ENCODE measurements at places on chromosomes 1 and 21.

GRCh38 chr21:15379776-15380175, 315.0 kb upstream of the NRIP1 start:
- DNase-seq = no peak

GRCh38 chr1:82858031-82858430, 1057.3 kb downstream of the ADGRL2 start:
- DNase-seq = no peak

- no peak for DNase-seq
Observed at GRCh38 chr21:31677047-31677446, 17.6 kb downstream of the SOD1 start.

DNA sequence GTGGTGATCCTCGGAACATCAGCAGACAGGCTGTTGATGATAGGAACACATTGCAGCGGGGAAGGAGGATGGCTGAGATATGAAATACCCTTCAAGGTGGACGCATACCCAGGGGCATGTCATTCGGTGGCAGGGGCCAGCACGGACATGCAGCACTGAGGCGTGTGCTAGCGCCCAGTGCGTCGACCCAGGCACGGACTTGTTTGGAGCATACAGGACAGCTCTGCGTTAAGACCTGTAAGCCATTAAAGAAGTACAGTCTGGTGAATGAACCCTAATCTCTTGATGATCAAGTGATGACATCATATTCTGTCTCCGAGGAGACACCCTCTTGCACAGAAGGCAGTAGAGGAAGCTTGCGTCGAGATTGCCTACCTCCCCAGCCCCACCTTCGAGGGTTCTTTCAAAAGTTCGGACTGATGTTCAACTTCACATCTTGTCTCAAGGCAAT, 63.6 kb upstream of the KIF26B start:
- DNase-seq = no peak

DNA sequence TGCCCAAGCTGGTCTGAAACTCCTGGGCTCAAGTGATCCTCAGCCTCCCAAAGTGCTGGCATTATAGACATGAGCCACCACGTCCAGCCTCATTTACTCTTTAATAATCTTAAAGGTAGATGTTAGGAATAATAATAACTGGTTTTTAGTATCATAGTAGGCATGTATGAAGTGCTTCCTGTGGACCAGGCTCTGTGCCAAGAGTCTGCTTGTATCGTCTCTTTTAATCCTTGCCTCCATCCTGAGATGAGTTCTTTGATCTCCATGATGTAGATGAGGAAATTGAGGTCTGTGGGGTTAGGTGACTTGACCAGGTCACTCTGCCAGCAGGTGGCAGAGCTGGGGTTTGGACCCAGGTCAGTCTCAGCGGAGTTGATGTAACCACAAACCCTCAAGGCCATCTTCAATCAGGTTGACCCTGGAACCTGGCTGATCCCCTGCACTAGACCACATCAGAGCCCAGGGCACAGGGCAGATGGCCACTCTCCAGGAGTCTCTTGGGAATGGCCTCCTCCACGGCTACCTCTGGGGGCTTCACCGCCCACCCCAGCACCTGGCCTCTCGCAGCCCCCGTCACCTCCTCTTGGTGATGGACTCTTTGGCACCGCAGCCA, 11.3 kb downstream of the EFHD2 start:
- DNase-seq = no peak

GRCh38 chr1:31665234-31665878, 20.7 kb upstream of the PEF1 start:
- no peak for DNase-seq

DNA sequence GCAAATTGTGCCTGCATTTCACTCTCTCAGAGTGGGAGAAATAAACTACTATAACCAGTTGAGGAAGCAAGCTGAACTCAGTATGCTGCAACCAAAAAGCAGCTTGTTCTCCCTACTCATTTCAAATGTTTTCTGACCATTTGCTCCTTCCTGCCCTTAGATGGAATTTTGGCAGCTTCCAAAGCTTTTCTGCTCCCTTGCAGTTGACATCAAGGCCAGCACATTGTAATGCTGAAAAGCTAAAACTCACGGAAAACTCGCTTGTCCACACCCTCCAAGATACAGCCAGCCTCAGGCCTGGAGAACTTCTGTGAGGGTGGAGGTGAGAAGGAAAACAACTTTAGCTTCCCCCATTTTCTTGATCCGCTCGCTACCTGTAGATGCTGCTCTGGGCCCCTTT, 5.0 kb upstream of the CHML start:
- DNase-seq = no peak

DNA sequence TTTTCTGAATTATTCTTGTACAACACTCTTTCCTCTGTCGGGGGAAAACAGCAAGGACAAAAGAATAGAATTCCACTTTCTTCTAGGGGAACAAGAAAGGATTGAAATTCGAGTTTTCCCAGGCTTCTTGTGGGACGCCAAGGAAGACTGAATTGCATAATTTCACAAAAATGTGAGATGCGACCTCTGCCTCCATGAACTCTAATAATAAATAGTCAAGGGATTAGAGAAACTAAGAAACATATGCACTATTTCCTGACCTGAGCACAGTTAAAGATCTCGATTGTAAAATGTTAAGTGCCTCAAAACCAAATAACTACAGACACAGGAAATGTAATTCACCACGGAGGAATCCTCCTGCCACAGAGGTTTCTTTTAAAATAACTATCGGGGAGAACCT, 117.3 kb upstream of the MARK1 start:
- DNase-seq = no peak

DNA sequence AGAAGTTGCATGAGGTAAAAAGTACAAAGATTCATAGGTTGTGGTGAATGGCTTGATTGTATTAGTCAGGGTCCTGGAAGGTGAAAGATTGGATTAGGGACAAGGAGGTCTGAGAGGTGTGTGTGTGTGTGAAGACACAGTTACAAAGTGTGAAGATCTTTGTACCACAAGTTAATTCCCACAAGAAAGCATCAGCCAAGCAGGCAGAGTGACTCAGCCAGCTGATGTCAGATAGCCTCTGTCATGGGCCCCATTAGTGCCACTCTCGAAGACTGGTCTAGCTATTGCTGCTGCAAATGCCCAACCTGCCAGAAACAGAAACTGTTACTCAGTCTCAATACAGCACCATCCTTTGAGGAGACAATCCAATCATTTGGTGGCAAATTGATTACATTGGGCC, 96.5 kb downstream of the DTL start:
- DNase-seq = no peak

GRCh38 chr1:25858494-25858893, 763 bp downstream of the AUNIP start:
- no peak for DNase-seq

GRCh38 chr1:229027622-229028182, 243.2 kb upstream of the RAB4A start:
- DNase-seq = peak; percentile 28

DNA sequence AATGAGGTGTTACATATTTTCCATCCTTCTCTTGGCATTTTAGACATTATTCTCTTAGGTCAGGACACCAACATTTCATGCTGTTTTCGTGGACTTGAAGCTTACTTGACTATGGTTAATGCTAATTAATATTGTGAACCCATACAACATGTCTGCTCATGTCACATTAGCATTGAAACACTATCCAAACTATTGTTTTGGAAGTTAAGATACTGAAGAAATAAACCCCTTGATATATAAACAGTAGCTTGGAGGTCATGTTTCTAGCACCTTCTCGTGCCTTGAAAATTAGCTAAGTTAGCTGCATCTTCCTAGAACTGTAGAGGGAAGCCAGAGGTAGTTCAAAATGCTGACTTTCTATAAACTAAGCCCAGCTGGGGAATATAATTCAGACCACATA, 288.8 kb downstream of the LTN1 start:
- DNase-seq = no peak

DNA sequence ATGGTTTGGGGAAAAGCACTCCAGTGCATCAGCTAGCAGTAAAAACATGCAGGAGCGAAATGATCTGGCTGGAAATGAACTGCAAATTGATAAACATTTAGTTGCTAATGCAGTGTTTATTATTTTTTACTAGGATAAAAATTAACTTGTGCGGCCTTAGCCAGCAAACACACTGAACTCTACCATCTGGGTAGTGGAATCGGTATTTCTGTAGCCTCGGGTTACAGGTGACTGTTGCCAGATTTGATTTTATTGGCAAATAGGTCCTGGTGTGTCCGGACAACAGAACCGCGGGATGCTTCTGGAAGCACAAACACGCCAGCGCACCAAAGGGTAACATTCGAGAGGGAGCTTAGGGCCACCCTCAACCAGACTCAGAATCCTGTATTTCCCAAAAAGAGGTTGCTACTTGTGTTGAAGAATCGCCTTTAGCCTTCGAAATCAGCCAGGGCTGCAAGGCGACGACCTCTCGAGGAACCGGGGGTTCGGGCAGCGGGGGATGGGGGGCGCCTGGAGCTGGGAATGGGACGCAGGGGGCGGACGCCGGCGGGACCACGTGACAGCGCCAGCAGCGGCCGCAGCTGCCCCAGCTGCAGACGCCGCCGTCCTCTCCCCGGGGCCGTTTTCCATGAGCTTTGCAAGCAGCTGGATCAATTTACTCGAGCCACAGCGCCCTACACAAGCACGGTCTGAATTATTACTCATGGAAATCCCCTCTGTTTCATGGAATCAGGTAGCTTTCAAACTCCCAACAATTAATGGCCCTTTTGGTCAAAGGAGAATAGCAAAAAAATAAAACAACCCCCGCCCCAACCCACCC, 158.8 kb downstream of the TOMM20 start:
- no peak for DNase-seq

DNA sequence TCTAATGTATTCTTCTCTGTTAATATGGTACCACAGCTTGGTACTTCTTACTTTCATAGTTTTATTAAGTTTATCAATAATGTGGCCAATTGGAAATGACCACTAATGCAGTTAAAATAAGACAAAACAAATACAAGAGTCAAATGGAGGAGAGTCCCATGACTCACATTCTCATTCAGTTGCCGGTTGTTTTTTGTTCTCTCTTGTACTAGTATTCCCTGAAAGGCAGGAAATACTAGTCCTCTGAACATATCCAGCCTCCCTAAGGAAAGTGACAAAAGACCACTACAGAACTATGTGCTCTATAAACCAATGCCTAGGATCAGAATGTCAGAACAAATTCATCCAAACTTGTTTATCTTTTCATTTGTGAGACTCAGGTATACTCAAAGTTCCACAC, 165.2 kb upstream of the SAMSN1 start:
- no peak for DNase-seq

DNA sequence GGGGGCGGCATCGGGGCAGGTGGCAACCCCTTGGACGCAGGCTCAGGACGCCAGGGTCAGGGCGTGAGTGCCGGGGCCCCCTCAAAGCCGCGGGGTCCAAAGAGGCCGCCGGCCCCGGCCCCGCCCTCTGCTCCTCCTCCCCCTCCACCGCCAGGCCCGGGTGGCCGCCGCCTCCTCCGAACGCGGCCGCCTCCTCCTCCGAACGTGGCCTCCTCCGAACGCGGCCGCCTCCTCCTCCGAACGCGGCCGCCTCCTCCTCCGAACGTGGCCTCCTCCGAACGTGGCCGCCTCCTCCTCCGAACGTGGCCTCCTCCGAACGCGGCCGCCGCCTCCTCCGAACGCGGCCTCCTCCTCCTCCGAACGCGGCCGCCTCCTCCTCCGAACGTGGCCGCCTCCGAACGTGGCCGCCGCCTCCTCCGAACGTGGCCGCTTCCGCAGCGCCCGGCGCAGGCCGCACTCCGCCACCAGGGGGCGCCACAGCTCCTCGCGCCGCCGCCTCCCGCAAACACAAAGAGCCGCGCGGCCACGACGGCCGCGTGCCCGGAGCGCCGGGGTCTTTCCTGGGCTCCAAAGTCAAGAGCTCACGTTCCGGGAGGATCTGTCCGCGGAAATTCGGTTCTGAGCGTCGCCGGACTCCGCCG, 19.3 kb upstream of the SAMD11 start:
- peak; percentile 89 for DNase-seq

- DNase-seq = no peak
Observed at GRCh38 chr1:232938926-232939325, 11.5 kb upstream of the NTPCR start.

- no peak for DNase-seq
Observed at GRCh38 chr1:197197430-197197997, 51.0 kb upstream of the ASPM start.

- DNase-seq = no peak
Observed at GRCh38 chr1:68223687-68224086, 8.6 kb downstream of the WLS start.

DNA sequence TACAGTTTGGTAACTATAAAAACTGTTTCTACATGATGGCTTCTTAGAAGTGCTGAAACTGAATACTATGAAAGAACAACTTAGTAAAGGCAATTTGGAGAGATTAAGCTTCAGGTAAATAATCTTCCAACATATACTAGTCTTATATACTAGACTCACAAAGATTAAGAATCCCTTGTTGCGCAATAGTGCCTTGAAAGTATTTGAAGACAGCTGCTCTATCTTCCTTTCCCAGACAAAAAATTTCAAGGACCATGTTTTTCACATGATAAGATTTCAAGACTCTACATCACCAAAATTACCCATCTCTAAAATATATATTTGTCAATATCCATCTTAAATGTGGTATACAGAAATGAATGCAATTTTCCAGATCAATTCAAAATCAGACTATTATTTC, 37.7 kb upstream of the ASPM start:
- no peak for DNase-seq

GRCh38 chr1:201584471-201585092, 45.7 kb downstream of the NAV1 start:
- no peak for DNase-seq

- no peak for DNase-seq
Observed at GRCh38 chr1:83910461-83910860, 88.5 kb downstream of the TTLL7 start.

DNA sequence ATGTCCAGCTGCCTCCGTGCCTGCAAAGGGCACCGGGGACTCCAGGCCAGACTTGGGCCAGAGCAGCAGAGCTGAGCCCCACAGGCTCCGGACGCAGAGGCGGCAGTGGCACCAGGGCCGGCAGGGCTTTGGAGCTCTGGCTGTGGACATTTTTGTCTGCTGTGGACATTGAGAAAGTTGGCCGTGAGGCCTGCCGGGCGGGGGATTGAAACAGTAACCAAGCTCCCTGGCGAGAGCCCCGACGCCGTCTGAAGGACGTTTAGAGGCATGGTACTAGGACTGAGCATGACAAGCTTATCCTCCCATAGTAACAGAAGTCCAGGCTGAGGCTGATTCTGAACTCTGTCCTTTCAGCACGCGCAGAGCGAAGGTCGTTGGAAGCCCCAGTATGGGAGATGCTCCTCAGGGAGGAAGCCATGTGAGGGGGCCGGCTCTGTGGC, 323.8 kb downstream of the AMY1C start:
- no peak for DNase-seq

GRCh38 chr1:203278885-203279406, 26.4 kb upstream of the BTG2 start:
- no peak for DNase-seq

DNA sequence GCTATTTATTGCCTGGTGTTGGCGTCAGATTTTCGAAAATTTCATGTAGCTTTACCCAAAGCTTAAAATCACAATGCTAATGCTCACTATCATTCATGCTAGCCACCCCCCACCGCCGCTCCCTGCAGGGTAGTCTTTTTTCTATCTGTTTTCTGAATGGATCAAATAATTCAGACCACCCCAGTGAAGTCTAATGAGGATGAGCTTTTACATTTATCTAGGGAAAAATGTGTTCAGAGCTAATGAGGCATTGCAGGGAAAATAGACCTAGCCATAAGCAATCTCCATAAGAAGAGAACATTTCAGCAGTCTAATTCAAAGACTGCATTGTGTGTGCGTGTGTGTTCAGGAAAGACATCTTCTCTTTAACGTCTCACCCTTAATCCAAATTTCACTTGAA, 533.0 kb upstream of the PRMT6 start:
- no peak for DNase-seq
